Left cardiac atrium (tissue), 4 donors: ENCODE measurements at places on chromosomes 16 and 17.

GRCh38 chr17:15782866-15783265, 50.8 kb downstream of the TBC1D26 start:
- peak; percentile 71 for DNase-seq

- no peak for DNase-seq
Observed at GRCh38 chr16:57301126-57301817, 16.8 kb upstream of the PLLP start.

- DNase-seq, result peak; percentile 83
Observed at GRCh38 chr17:73533127-73533526, 111.1 kb downstream of the SDK2 start.

DNA sequence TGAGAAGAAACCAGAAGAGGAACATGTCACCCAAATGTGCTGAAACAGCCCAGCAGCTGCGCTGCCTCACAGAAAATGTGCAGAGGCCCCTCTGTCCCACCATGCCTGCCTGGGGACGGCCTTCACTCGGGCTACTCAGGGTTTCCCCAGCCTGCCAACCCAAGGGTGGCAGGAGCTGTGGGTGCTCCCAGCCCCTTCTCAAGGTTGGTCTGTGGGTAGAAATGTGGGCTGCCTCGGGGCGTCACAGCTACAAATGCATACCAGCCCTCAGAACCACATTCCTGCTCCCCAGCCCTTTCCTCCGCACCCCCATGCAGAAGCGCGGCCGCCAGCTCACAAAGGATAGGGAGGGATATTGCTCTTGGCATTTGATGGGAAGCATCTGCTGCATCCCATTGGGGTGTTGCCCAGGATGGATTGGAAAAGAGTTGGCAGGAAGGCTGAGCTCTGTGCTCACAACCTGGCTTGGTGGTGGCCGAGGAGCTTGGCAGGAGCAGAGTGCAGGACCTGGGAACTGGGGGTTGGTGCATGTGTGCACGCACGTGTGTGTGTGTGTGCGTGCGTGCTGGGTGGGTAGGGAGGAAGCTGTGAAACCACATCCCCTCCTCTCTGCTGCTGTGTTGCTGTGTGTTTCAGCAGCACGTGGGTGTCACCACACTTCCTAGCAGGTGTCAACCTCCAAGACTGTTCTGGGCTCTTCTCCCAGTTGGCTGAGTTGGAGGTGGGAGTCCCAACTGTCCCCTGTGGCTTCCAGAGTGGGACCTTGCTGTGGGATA, 304.4 kb downstream of the SEC14L1 start:
- DNase-seq, result peak; percentile 68

DNA sequence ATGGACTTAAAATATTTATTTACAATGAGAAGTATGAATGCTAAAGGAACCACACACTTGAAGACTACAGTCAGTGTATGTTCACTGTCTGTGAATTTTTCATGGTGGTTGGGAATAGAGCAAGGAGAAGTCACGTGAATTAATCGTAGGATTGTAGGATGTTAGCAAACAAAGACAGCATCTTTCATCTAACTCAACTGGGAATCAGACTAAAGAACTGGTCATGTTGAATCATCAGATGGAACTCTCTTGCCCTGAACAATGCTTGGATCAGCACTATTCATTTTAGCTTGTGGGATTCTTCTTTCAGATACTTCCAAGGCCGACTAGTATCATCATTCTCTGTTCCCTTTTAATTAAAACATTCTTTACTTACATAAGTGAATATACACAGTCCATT, 18.1 kb downstream of the KCNJ2 start:
- DNase-seq, result no peak

GRCh38 chr16:71230122-71230845, at the start of gene HYDIN:
Gene HYDIN, minus strand, starts transcription at chr16:71230722. Its CDS starts 43,827 bp downstream, at chr16:71186895.
- DNase-seq, result peak; percentile 54
